ENCODE measurements at places on chromosomes 1 and 21.

DNA sequence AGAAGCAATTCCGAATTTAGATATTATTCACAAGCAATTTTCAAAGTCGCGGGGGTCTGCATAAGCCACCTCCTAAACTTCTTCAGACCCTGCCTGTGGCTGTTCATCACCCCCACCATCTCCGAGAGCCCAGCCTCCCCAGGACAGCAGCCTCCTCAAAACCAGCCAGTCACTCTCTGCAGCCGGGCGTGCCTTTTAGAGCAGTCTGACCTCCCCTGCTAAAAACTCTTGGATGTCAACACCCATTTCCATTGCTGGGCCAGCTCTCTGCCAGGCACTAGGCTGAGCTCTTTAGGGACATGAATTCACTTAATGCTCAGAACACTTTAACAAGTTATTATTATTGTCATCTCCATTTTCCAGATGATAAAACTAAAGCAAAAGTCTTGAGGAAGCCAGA is 11.7 kb downstream of the ADPRS start:
- DNase-seq = no peak

DNA sequence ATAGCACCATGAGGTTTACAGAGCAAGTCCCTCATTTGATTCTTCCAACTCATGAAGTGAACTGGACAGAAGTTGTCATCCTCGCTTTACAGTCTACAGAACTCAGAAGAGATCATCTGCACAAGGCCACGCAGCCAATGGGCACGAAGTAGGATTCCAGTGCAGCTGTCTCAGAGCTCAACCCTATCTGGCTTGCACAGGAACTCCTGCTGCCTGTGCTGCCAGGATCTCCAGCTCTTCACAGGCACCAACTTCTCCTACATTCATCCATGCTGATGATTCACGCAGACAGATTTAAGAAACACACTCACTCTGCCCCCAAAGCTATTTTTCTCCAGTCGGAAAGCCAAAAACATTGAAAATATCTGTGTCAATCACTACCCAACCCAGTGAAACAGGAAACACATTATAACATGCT is 157.0 kb downstream of the RERE start:
- DNase-seq = peak; percentile 66

- DNase-seq = no peak
Measured at GRCh38 chr1:160858507-160858906, 4.2 kb downstream of the CD244 start.

- no peak for DNase-seq
Measured at GRCh38 chr21:31107871-31108270, 69.6 kb upstream of the KRTAP19-8 start.

GRCh38 chr21:36854391-36854790 is 112.1 kb downstream of the HLCS start:
- no peak for DNase-seq

GRCh38 chr1:37267111-37267835 is 207.1 kb upstream of the ZC3H12A start:
- no peak for DNase-seq

DNA sequence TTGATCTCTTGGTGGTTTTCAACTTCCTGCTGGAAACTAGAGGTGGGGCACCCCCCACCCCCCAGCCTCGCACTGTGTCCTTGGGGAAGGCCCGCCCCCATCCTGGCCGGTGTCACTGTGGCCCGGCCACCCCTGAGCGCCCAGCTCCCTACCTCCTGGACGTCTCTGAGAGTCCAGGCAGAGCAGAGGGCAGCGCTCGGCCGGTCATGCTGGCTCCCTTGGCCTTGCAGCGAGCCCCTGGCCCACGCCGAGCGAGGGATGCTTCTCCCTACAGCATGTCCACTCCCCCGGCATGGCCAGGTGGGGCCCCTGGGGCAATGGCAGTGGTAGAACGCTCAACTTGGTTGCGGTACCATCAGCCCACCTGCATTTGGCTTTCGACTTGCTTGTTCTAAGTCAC is 28.7 kb upstream of the TRAPPC10 start:
- DNase-seq = no peak

DNA sequence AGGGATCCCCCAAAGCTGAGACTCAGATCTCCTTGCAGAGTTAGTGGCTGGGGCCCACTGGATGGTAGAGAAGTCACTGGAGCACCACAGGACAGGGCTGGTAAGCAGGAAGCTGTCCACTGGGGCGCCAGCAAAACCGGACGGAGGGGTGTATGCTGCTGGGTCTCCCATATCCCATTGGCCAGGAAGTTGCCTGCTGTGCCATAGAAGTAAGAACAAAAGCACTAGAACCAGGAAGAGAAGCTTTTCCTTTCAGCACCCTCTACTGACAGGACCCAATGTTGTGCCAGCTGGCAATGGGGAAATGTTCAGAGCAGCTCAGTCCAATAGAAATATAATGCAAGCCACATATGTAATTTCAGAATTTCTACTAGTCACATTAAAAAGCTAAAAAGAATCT is 146.6 kb downstream of the SPATA46 start:
- no peak for DNase-seq

DNA sequence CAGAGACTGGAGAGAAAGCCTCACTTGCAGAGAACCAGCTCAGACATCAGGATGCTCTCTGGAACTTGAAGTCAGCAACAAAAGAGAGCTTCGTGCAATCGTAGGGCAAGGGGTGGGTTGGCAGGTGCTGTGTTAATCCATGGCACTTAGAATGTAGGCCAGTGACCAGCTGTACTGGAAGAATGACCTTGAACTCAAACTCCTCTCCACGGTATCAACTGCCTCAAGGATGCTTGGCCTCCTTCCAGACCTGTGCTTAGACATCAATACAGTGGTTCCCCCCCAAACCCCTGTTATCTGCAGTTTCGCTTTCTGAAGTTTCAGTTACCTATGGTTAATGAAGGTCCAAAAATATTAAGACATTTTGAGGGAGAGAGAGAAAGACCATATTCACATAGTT is 6.5 kb downstream of the KANK4 start:
- DNase-seq = no peak
